Activated T-cell treated with anti-CD3 and anti-CD28 coated beads for 4 hours (primary cell): ENCODE measurements at places on chromosomes 16 and 17.
A peak's percentile ranks its signal among the peaks of the same experiment; 100 is the strongest.

- DNase-seq: no peak
Measured at GRCh38 chr17:38559880-38560230, 45.9 kb downstream of the SRCIN1 start.

GRCh38 chr17:2929881-2930533 is 133.4 kb downstream of the OR1D5 start:
- DNase-seq: peak; percentile 5

- DNase-seq: no peak
Measured at GRCh38 chr16:86959091-86959651, 358.0 kb downstream of the C16orf95 start.

DNA sequence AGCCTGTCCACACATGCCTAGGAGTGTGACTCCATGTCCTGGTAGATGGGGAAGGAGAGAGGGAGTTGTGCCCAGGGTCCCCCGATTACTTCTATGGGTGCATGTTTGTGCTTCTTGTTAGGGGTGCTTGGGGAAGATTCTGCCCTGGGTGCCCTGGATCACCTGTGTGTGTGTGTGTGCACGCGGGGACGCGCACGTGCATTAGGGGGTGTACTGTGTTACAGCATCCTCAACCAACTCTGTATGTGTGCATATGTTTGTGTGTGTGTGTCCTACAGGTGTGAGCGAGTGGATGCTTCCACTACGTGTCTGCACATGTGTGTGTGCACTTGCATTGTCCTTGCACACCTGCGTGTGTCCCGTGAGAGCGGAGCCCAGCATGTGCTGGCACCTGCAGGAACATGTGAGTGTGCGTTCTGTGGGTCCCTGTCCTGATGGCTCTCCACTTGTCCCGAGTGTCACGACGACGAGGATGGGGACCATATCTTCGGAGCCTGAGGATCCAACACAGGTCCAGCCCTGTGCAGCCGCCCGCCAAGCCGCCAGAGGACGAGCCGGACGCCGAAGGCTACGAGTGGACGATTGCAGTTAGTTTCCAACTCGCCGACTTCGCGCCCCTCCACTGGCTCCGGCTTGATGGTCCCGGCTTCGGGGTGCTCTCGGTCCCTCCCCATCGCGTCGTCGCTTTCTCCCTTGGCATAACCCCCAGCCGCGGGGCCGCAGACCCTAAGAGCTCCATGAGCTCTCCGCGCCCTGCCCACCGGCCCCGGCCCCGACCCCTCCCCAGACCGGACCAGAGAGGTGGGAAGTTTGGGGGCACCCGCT is 6.0 kb upstream of the TBC1D3B start:
- DNase-seq: no peak

- no peak for DNase-seq
Measured at GRCh38 chr16:51002881-51003490, 148.1 kb downstream of the SALL1 start.

- DNase-seq: no peak
Measured at GRCh38 chr17:49090878-49091594, 41.5 kb upstream of the B4GALNT2 start.

DNA sequence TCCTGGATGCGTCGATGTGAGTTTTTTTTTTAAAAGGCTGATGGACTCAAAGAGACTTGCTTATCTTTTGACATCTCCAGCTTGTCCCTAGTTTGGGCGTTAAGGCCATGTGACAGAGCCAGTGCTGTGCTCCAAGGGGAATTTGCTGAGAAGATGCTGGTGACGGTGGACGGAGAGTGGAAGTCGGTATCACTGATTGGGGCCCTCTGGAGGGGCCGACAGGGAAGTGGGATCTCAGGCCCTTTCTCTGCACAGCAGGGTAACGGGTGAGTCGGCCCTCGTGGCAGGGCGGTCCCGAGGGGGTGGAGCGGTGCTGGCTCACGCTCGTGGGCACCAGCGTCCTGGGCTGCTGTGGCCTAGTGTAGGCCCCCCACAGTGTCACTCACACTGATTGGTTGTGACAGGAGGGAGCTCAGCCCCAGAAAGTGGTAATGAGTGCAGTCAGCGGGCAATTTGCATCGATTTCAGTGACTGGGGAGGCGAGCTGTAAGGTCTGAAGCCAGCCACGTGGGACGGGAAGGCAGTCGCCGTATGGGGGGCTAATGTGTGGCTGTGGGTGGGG is 91.3 kb downstream of the TBC1D16 start:
- DNase-seq: no peak

GRCh38 chr17:47205419-47205963 is 3.7 kb upstream of the MYL4 start:
- DNase-seq: peak; percentile 42

DNA sequence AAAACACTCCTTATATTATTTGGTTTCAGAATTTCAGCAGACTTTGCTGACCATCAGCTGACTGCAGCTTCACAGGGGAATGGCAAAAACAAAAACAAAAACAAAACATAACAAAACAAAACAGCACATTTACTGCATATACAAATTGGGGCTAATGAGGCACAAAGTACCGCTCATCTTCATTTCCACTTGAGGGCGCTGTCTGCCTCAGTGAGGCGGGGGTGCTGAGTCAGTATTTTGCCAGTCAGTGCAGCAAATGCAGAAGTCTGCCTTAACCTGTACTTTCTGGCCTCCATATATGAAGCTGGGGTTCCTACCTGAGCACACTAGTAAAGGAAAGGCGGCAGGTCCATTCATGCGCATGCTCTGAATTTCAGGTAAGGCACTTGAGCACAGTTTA is 13.5 kb upstream of the DYNLRB2 start:
- no peak for DNase-seq

DNA sequence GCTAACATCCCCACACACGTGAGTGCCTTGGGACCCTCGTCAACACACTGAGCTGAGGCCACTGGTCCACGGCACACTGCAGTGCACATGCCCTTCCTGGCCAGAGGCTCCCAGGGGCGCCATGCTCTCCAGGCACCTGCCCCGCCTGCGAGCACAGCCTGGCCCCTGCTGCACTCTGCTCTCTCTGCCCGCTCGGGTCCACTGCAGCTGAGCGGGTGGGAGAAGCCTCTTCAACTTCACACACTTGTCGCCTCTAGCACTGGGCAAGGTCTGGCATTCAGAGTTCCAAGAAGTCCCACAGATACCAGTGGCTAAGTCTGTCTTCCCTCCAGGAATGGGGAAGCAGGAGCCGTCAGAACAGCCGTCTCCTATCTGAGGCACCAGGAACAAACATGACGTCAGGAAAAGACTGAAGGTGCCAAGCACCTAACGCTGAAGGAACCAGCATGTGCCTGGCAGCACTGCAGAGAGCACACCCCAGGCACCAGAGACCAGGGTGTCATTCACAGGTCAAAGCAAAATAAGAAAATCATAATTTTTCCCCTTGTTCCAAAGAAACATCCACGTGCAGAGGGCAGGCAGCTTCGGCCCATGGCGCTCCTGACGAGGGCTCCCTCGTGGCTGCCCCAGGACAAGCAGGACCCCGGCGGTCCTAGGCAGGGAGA is 82.9 kb downstream of the ZNF778 start:
- DNase-seq: no peak

- DNase-seq: peak; percentile 51
Measured at GRCh38 chr16:67537636-67538591, 9.3 kb downstream of the RIPOR1 start.

DNA sequence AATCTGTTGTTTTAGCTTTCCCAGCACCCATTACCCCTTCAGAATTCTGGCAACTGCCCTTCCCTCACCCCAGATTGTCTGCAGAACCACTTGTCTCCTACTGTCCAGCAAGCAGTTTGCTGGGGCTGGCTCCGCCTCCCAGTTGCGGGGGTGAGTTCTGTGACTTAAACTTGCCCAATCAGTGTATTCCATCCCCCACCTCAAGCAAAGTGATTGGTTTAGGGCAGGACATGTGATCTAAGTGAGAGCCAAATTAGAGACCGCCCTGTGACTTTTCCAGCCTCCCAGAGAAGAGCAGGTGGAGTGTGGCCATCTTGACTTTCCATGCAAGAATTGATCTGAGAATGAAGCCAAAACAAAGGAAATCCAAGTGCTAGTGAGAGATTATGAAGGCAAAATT is 22.7 kb upstream of the SRCIN1 start:
- DNase-seq: no peak
